ENCODE measurements at places on chromosomes 3 and 15. TPM values are rescaled to one million over a fixed set of nuclear protein-coding genes. Genes with fewer than 3 reads are reported as not detected.

- no peak for DNase-seq
Measured at GRCh38 chr15:81887912-81888311, 157.9 kb downstream of the MEX3B start.

DNA sequence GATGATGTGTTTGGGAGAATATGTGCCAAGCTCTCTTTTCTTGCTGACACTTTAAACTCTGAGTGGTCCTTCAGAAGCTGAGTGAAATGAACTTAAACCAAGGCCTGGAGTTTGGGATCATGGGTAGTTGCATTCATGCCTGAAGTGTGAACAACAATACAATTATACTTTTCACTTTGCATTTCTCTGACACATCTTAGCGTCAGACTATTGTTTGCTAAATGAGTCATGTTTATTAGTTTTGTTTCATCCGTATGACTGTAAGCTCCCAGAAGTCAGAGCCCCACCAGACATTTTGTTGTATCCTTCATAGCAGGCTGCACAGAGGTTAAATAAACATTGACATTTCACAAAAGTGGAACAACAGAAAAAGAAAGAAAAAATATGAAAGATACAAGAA lies 542.6 kb downstream of the TUSC7 start:
- no peak for DNase-seq

- no peak for DNase-seq
Measured at GRCh38 chr3:180855956-180856355, 56.5 kb upstream of the FXR1 start.

DNA sequence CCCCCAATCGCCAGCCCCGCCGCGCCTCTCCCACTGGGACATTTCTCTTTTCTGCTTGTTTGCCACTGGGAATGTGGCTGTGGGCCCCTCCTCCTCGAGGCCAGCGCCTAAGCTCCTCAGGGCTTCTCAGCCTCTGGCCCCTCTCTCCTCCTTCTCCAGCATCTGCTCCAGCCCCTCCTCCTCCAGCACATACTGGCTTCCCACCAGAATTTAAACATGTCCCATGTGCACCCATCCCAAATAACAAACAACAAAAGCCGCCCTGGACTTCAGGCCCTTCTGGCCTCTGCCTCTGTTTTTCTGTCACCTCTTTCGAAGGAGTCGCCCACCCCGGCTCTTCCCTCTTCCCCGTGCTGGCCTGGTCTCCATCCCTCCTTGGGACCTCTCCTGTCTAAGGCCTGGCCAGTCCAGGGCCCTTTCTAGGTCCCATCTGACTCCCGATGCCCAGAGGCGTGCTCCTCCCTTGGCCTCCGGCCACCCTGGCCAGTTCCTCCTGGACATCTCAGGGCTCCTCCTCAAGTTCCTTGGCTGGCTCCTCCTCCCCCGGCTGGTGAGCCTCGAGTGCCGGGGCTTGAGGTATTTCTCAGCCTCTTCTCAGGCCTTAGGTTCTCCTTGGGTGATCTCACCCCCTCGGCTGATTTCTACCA lies 94.6 kb upstream of the SLC6A6 start:
- DNase-seq = no peak

DNA sequence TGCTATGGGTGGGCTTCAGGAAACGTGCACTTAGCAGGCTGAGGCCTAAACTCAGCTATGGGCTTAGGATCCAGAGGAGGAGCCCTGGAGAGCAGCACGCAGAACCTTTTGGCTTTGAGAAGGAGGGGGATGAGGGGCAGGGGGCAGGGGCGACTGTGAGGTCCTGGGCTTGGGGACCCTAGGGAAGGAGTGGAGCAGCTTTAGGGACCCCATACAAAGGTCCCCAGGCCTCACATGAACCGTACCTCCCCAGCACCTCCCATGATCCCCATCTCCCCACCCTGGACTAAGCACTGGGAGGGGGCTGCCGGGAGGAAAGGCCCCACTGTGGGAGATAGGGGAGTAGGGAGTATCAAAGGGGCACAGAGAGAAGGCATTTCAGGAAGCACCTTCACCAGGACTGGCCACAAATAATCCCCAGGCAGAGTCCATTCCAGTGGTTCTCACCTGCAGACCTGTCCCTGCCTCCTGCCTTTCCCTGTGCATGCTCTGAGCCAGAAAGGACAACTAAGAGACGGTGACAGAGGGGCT lies 62.0 kb upstream of the KLF13 start:
- no peak for DNase-seq

DNA sequence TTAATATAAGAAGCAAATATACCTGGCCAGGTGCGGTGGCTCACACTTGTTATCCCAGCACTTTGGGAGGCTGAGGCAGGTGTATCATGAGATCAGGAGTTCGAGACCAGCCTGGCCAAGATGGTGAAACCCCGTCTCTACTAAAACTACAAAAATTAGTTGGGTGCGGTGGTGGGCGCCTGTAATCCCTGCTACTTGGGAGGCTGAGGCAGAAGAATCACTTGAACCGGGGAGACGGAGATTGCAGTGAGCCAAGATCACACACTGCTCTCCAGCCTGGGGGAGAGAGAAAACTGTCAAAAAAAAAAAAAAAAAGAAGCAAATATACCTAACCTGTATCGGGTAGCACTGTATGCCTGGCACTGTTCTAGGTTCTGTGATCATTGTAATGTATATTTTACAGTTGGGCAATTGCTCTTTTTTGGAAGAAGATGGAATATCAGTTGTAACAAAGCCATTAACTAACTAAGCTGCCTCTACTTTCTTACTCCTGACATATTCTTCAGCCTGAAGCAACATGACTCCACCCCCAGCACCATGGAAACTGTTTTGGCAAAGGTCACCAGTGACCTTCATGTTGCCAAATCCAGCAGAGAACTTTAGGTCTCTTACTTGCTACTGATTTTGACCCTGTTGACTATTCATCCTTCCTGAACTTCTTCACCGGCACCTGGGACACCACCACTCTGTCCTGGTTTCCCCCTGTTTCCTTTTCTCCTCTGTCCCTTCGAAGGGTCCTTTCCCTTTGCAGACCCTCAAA lies 203.8 kb downstream of the RPLP1 start:
- no peak for DNase-seq

FEZF2 gene
- not detected for polyA plus RNA-seq

FHIT gene
- polyA plus RNA-seq = 26.9 TPM

MST1 gene
- polyA plus RNA-seq = 122 TPM
